CD4-positive, alpha-beta T cell treated with Interferon gamma for 1 hour (primary cell): ENCODE measurements at places on chromosomes 11 and 22.

DNA sequence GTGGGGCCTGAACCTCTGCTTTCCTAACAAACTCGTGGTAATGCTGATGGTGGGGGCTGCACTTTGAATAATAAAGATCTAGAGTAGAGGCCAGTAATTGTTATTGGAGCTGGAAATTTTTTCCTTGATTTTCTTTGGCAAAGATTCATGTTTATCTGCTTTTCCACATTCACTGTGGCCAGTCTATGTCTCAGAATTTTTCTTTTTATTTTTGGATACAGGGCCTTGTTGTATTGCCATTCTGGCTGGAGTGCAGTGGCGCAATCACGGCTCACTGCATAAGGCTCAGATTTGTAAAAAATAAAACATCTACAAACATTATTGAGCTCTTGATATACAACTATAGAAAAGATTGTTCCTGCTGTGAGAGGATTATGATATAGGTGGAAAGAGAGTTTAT is 1.6 kb downstream of the TMEM135 start:
- DNase-seq = no peak

DNA sequence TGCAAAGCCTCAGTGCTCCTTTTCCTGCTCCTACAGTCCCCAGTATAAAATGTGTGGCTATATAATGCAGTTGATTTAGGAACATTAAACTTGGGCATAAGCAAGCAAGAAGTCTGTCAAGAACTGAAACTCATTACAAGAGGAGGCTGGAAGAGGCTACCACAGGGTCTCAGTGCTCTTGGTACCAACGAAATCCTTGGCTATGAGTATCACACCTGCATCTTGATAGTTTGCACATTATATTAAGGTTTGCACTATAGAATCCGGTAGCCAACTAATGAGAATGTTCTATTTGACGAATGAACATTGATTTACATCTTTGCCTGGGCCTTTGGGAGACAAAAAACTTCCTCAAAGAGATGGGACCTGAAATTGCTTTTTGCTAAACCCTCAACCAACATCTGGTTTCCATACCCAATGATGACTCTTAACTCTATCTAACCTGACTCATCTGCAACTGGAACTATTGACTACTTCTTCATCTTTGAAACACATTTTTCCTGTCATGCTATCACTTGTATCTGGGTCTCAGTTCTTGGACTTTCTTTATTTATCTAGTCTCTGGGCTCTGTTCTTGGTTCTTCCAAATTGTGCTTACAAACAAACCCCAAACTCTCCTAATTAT is 207.2 kb upstream of the CTSC start:
- DNase-seq = no peak

DNA sequence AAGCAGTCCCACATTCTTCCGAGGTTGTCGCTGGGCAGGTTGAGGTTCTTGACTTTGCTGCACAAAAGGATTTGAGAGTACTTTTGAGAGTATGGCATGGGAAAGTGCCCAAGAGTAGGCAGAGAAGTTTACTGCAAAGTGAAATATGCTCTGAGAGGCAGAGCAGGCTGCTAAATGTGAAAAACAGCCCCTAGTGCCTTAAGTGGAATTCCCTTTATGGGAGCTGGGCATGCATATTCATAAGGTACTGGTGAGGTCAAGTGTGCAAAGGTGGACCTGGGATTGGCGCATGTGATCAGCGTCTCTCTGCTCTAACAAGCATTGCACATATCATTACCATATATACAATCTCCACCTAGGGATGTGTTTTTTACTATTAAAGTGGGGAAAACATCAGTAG is 12.0 kb upstream of the APOL4 start:
- DNase-seq = no peak

- no peak for DNase-seq
Observed at GRCh38 chr11:20137637-20138036, 22.6 kb downstream of the DBX1 start.

- no peak for DNase-seq
Observed at GRCh38 chr11:115871161-115871760, 367.0 kb upstream of the CADM1 start.

DNA sequence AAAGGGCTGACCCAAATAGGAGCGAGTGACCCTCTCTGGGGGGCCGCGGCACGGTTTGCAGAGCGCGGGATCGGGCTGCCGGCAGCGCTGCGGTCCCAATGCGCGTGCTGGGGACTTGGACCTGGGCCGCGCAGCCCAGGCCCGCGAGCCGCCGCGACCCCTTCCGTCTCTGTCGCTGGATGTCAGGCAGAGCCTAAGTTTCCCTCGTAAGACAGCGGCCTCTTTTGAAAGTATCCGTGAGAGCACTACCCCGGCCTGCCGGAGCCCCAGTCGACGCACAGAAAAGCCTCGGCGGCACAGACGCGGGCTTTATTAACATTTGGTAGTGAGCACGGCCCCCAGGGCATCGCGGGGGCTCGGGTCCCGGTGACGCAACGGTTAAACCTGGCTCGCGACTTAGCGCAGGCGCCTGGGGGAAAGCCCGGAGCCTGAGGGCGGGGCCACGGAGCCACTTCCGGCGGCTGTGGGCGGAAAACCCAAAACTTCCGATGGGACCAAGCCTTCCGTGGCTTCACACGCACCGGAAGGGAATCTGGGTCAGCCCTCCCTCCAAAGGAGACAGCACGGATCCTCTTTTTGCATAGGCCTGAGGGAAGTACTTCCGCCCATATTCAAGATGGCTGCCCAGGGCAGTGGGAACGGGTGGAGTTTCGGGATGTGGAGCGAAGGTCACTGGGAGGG is 14.8 kb downstream of the BAD start:
- DNase-seq = peak; percentile 97

- no peak for DNase-seq
Observed at GRCh38 chr11:92841719-92842118, 127.7 kb upstream of the MTNR1B start.

- no peak for DNase-seq
Observed at GRCh38 chr11:76646882-76647534, 23.5 kb downstream of the LRRC32 start.

- DNase-seq = peak; percentile 4
Observed at GRCh38 chr11:110565357-110566336, 135.9 kb downstream of the FDX1 start.
